ENCODE measurements at places on chromosomes 12 and 14. TPM values are rescaled to one million over a fixed set of nuclear protein-coding genes. Genes with fewer than 3 reads are reported as not detected.

- DNase-seq = no peak
These were observed 28.8 kb upstream of the C2CD5 start for GRCh38 chr12:22573181-22573580.

- no peak for DNase-seq
These were observed 61.7 kb downstream of the EMP1 start for GRCh38 chr12:13258197-13258596.

DNA sequence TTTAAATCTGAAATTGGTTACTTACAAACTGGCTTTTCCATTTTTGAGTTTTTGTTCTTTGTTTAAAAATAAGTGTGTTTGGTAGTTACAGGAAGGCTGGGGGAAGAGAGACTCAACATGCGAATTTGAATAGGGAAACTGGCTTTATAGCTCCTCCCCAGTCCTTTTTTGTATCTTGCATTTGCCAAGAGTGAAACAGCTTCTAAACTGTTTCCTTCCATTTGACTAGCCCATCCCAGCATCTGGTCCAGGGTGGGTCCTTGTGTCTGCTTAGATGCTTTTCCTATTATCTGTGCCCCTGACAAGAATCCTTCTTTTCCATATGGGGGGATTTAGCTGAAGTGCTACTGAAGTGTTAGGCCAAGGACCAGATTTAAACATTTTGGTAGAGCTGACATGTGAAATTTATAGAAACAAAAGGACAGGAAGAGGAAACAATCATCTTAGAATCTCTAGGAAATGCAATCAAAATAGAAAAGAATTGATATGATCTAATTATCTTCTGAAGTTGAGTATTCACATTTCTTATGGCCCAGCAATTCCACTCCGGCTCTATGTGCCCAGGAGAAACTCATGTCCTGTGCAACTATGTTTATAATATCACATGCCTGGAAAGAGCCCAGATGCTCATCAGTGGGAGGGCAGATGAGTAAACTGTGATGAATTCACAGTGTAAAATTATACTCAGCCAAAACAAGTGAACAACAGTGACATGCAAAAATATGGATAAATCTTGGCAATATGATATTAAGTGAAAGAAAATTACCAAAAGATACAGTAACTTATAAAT, 7.4 kb downstream of the SMOC1 start:
- DNase-seq = no peak

DNA sequence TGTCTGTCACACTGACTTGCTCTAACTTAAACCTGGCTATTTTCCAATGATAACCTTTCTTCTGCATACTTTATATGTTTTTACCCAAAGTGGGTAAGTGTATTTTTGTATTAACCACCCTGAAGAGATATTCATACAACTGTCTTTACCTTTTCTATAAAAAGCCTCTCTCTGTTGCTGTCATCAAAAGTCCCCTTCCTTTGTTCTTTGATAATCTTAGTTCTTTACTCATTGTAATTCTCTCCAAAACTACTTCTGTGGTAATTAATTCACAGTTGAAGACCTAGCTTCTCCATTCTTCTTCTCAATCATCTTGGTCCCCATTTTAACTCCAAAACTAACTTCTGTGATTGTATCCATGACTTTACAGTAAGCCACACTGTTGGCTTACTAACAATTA, 479.7 kb upstream of the MGAT4C start:
- DNase-seq = no peak

DNA sequence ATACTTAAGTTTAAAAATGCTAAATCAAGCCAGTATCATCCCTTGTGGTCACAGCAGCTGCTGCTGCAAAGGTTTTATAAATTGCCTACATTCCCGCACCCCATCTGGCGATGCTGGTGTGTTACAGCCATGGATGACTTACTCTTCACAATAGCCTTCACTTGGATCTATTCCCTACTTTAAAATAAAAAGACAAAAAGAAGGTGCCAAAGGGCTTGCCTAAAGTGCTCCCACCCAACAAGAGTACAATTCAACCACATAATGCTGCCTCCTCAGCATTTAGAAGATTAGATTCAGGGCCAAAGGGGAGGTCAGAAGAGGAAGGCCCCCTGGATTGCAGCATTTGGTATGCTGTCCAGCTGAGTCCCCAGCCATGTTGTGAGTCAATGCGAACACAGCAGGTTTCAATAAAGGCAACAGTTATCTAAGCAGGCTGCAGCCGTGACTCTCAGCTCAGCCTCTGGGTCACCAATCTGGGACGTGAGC, 176.1 kb downstream of the DAD1 start:
- DNase-seq = no peak

- DNase-seq = no peak
These were observed 227.7 kb upstream of the DIO3 start for GRCh38 chr14:101333335-101334280.

DNA sequence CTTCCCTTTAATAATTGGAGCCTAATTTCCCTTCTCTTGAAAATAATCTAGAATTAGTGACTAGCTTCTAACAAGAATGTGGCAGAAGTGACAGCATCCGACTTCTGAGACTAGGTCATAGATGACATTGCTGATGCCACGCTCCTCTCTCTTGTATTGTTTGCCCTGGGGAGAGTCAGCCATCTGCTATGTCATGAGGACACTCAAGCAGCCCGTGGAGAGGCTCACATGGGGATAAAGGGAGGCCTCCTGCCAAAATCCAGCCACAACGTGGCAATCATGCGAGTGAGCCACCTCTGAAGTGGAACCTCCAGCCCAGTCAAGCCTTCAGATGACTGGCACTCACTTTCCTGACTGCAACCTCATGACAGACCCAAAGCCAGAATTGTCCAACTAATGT, 54.2 kb upstream of the LRRK2 start:
- no peak for DNase-seq

GRCh38 chr12:22656831-22657230, 31.9 kb downstream of the ETNK1 start:
- DNase-seq = no peak

GRCh38 chr12:27201169-27201568, 42.9 kb upstream of the STK38L start:
- DNase-seq = no peak

DNA sequence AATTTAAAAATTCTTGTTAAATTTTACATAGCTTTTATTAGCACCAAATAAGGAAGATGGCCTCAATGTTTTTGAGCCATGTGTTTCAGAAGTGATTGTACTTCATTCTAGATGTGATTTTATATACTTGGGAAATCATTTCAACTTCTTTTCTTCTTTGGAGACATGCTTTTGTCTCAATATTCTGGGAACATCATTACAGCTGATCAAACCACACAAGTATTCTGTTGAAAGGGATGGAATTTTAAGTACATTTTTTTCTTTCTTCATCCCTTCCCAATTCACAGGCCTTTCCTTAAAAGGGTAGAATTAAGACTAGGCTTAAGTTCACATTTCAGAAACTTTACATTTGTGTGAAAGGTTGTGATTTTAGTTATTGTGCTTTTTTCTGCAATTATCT, 66.4 kb downstream of the PAPOLA start:
- no peak for DNase-seq

DNA sequence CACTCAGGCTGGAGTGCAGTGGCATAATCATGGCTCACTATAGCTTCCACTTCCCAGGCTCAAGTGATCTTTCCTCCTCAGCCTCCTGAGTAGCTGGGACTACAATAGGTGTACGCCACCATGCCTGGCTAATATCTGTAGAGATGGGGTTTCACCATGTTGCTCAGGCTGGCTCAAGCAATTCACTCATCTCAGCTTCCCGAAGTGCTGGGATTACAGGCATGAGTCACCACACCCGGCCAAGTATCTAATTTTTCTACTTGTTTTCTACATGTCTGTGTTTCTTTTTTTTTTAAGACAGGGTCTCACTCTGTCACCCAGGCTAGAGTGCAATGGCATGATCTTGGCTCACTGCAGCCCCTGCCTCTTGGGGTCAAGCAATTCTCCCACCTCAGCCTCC, 119.7 kb upstream of the MED13L start:
- no peak for DNase-seq

DNA sequence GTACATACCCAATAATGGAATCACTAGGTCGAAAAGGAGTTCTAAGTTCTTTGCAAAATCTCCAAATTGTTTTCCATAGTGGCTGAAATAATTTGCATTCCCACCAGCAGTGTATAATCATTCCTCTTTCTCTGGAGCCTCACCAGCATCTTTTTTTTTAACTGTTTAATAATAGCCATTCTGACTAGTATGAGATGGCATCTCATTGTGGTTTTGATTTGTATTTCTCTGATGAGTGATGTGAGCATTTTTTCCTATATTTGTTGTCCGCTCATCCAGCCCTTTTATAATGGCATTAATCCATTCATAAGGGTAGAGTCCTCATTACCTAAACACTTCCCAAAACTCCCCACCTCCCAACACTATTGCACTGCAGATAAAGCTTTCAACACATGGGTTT, 278.3 kb downstream of the SEC23A start:
- DNase-seq = no peak

DNA sequence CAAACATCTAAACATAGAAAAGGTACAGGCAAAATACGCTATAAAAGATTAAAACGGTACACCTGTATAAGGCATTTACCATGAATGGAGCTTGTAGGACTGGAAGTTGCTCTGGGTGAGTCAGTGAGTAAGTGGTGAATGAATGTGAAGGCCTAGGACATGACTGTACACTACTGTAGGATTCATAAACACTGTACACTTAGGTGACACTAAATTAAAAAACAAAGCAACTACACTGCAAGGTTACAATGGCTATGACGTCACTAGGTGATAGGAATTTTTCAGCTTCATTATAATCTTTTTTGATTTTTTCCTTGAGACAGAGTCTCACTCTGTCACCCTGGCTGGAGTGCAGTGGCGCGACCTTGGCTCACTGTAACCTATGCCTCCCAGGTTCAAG, 269.2 kb downstream of the KSR2 start:
- no peak for DNase-seq

- no peak for DNase-seq
These were observed 16.7 kb downstream of the SNRNP35 start for GRCh38 chr12:123474485-123475245.

DNA sequence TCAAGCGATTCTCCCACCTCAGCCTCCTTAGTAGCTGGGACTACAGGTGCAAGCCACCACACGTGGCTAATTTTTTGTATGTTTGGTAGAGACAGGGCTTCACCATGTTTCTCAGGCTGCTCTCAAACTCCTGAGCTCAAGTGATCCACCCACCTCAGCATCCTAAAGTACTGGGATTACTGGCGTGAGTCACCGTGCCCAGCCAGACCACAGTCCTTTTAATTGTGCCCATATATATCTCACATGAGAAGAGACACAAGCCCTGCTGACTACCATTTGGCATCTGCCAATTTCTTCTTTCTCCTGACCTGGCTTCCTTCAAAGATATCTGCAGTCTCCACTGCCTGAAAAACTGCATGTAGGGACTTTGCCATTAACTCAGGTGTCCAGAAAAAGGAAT, 142.5 kb downstream of the DPY19L2 start:
- DNase-seq = no peak

DNA sequence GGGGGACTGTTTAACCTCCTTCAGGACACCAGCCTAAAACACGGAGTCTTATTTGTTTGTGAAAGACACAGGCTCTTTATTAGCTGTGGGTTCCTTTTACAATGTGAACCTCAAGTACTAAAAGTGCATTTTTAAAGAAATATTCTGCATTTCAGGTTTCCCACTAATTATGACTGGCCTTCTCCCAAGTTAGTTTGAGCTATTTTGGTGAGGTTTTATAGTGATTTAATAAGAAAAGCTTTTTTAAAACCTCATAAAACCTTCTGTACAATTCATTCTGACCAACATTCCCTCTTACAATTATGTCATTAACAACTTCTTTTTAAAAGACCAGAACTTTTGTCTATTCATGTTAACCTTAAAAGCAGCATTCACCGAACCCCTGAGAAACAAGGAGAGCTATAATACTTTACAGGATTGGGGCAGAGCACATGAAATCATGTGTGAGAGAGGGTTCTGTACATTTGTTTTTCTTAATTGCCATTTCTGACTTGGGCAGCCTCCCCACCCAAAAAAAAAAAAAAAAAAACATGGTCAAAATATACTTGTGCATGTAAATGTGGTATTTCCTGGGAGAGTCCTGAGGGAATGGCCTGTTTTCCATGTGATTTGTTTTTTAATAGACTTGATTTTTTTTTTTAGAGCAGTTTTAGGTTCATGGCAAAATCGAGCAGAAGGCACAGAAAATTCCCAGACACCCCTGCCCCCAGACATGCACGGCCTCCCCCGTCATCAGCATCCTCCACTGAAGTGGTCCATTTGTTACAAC, 169.5 kb downstream of the CHST11 start:
- DNase-seq = no peak

GRCh38 chr12:31590642-31591379, at the start of gene DENND5B:
DENND5B (minus strand) TSS chr12:31591136; CDS start chr12:31590832, 304 bp downstream.
- DNase-seq = peak; percentile 68

DNA sequence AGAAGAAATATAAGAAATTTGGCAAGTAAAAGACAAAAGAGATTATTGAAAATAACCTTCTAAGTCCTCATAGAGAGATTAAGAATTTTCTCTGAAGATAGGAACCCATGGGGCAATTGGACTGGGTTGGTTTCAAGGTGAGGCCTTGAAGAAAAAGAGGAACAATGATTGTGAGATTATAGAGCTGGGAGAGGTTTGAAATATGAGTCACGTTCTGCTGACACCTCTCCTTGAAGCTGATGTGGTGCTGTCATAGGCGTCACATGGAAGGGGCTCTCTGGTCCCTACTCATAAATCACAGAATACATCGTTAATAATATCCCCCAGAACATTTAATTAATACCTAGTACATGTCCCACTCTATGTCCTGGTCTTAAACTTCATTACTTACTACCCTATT, 227.6 kb upstream of the PDE3A start:
- no peak for DNase-seq

DNA sequence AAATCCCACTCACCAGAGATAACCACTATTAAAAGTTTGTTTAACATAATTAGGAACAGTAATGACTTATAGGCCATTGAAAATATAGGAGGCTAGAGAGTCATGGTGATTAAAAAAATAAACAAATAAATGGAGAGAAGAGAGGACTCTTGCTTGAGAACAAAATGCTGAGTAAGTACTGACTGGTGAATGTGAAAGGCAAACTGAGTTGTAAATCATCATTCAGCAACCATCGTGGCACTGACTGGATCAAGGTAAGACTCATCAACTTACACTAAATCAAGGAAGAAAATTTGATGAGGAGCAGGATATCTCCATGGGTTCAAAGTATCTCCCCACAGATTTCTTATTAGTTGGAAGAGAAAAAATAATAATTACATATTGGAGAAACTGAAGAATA, 14.1 kb upstream of the YBX3 start:
- DNase-seq = no peak

MYF6 gene
- 0.06 TPM for polyA plus RNA-seq

MIPOL1 gene
- polyA plus RNA-seq = 12.1 TPM

TCL1B gene
- polyA plus RNA-seq = 0.32 TPM

RND1 gene
- polyA plus RNA-seq = 2.7 TPM

TM7SF3 gene
- polyA plus RNA-seq = 87.2 TPM

VRTN gene
- not detected for polyA plus RNA-seq

ACOT2 gene
- polyA plus RNA-seq = 60.3 TPM

SIRT4 gene
- polyA plus RNA-seq = 4.6 TPM

SLC2A14 gene
- polyA plus RNA-seq = 0.79 TPM

PDZRN4 gene
- 6.2 TPM for polyA plus RNA-seq
